ENCODE measurements at places on chromosomes 7 and 10.

DNA sequence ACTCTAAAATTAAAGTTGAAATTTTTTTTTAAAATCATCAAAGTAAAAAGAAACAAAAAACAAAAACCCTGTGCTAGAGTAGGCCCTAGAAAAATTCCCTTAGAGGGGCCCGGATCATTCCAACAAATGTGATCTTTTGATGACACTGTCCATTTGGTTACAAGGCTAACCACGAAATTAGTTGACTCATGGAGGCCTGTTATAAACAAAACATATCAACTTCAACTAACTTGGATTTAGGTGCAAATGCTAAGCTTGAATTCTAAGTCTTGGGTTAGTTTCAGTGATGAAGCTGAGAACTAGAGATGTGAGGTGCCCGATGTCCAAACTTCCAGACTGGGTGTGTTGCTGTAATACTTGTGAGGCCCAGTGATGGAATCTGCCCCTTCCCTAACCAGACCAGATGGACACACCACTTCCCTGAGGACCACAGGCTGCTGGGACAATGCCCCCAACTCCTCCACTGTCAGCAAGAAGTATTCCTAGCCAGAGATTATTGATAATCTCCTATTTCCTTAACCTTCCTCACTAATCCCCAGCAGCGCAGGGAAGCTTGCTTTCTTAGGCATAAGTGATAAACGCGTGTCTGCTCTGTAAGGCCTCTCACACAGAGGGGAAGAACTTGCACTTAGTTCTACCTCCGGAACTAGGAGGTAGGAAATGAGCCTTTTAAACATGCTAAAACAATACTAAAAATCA lies 108.7 kb downstream of the RAPGEF5 start:
- no peak for DNase-seq

GRCh38 chr10:62456611-62457101 lies 82.5 kb downstream of the ZNF365 start:
- no peak for DNase-seq

GRCh38 chr7:123746055-123746454 lies 2.7 kb downstream of the WASL start:
- DNase-seq, result no peak

DNA sequence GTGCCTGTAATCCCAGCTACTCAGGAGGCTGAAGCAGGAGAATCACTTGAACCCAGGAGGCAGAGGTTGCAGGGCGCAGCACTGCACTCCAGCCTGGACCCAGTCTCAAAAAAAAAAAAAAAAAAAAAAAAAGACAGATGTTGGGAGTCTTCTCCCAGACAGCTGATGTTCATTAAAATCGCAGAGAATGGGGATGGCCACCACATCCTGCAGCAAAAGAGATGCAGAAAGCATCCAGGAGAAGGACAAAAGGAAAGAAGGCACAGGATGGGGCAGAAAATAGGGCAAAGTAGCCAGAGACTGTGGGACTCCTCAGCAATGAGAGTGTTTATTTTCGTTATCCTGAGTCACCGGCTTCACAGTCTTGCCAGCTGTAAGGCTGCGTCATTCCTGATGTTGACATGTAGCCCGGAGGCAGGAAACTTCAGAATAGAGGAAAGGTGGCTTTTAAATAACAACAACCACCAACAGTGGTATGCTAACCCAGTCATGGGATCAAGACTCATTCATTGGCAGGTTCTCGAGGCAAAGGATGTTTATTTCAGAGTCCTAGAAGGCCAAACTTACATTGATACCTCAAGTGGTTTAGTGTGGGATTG lies 149.5 kb upstream of the SVIL start:
- no peak for DNase-seq

GRCh38 chr7:64314566-64314965 lies 805 bp downstream of the ZNF736 start:
- DNase-seq, result no peak

DNA sequence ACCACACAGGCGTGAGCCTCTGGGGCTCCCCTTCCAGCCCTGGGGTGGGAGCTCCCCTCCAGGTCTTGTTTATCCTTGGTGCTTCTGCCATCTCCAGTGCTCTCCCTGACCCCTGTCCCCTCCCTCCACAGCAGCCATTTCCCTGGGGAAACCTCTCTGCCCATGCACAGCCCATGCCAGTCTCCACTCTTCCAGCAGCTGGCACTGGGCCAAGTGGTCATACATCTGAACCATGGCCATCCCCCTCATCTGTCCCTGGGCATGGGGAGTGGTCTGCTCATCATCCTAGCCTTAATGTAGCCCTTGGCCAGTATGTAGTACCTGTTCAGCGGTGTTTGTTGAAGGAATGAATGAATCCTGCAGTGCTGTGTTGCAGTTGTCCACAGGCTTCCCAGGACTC lies 172.4 kb upstream of the ZNF32 start:
- DNase-seq, result no peak

DNA sequence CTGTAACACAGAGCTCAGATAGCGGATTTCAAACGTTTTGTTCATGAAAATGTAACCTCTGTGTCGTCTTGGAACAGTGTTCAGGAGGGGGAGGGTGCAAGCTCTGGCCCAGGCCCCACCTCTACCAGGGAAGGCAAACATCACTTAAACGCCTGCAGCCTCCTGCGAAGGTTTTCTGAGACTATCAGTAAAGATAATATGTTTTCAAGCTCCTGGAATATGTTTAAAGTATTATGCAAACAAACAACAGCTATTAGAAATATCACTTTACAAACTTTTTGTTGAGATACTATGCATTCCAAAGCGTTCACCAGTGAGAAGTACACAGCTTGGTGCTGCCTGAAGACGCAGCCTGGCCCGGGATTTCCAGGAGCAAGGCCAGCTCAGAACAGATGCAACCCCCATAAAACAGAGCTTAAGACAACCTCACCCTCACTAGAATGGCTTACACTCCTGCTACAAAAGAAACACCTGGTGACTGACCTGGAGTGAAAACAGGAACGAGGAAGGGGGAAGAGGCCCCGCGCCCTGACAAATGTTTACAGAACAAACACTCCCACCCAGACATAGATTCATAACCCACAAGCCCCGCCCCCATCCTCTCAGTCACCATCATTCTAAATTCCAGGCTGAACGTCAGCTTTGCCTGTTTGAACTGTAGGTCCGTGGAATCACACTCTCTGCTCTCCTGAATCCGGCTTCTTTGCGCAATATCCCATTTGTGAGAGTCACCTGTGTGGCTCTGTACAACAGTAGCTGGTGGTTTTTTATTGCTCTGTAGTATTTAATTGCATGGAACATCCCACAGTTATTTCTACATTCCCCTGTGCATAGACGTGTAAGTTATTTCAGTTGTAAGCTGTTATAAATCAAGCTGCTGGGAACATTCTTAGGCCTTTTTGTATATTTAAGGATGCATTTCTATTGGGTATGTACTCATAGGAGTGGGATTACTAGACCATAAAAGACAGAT lies 155.0 kb downstream of the PTPRN2 start:
- DNase-seq, result no peak

GRCh38 chr7:105141068-105141467 lies 127.1 kb downstream of the KMT2E start:
- no peak for DNase-seq

- DNase-seq, result no peak
Observed at GRCh38 chr10:89475591-89475998, 59.8 kb downstream of the SLC16A12 start.

- no peak for DNase-seq
Observed at GRCh38 chr10:46547541-46548497, 8.6 kb downstream of the GPRIN2 start.

- no peak for DNase-seq
Observed at GRCh38 chr7:92625617-92626016, 35.4 kb upstream of the FAM133B start.

GRCh38 chr10:122638106-122638505 lies 61.5 kb downstream of the C10orf120 start:
- no peak for DNase-seq

- DNase-seq, result no peak
Observed at GRCh38 chr7:128755075-128755818, 16.1 kb downstream of the CALU start.

- DNase-seq, result no peak
Observed at GRCh38 chr7:18126281-18126680, 98.6 kb upstream of the PRPS1L1 start.

GRCh38 chr7:100372694-100373093 lies 593 bp upstream of the PILRA start:
- DNase-seq, result no peak

DNA sequence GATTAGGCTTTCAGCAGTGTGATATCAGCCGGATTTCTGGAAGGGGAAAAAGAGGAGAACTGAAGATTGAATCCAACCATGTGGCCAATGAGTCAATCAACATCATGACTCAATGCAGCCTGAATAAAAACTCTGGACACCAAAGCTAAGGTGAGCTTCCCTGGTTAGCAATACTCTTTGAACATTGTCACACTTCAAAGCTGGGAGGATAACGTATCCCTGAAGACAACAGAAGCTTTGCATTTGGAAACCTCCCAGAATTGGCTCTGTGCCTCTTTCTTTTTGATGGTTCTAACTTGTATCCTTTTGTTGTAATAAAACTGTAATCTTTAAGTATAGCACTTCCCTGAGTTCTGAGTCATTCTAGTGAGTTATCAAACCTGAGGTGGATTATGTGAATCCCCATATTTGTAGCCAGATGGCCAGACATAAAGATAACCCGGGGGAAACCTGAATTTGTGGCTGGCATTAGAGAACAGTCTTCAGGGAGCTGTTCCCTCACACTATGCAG lies 284.4 kb downstream of the IPMK start:
- DNase-seq, result no peak

- DNase-seq, result no peak
Observed at GRCh38 chr10:125629758-125630376, 53.1 kb downstream of the TEX36 start.

DNA sequence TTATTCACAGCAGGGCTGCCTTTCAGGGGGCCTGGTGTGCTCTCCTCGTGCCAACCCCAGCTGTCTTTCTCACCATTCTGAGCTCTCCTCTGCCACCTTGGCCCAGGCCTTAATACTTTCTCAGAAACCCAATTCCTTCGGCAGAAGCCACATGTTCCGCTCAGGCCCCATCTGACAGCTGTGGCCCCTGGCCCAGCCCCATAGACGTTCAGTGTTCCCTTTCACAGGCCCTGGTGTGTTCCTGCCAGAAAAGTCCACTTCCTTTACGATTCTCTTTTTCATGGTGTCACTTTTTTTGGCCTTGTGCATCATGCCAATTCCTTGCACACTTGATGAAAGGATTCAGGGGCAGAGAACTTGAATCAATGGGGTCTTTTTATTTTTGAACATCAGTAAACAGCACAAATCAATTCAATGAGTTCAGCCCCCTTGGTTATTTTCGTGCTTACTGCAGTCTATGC lies 15.9 kb upstream of the GPNMB start:
- DNase-seq, result no peak

DNA sequence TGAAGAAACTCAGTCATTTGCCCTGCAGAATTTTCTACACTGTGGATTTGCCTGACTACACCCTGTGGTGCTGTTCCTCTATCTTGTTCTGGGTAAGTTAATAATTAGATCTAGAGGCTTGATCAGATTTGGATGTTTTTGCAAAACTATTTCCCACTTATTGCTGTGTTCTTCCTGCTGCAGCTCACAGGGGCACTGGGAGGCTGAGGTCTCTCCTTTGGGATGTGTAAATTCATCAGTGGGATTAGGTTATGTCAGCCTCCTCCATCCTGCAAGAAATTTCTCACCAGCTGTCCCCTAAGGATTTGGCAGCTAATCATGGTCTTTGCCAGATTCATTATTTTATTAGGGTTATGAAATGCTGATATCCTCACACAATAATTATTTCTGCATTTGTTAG lies 148.1 kb upstream of the ZNF32 start:
- DNase-seq, result no peak

- no peak for DNase-seq
Observed at GRCh38 chr10:26911811-26912461, 51.2 kb upstream of the ABI1 start.

- DNase-seq, result no peak
Observed at GRCh38 chr7:14911077-14911476, 8.5 kb upstream of the DGKB start.

DNA sequence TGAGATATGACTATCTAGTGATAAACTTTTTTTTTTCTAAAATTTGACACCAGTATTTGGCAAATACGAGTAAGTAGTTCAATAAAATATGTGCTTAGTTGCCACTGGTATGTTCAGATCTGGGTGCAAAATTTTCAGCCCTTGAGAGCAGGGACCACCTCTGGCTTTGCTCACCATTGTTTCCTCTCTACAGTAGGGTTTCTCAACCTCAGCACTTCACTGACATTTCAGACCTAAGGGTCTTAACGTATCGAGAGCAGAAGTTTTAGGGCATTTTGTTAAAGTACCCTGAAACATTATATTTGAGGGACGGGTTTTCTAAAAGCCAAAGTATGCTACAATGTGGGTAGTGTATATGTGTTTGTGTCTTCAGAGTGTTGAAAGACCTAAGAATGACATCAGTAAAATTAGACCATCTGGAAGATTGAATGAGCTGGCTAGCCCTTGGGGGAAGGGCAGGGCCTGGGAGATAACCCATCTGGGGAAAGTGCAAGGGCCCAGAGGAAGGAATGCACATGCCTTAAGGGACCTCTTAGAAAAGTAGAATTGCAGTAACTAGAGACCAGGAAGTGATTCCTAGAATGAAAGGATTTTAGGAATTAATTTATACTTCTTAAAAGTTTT lies 11.8 kb downstream of the BZW2 start:
- no peak for DNase-seq

DNA sequence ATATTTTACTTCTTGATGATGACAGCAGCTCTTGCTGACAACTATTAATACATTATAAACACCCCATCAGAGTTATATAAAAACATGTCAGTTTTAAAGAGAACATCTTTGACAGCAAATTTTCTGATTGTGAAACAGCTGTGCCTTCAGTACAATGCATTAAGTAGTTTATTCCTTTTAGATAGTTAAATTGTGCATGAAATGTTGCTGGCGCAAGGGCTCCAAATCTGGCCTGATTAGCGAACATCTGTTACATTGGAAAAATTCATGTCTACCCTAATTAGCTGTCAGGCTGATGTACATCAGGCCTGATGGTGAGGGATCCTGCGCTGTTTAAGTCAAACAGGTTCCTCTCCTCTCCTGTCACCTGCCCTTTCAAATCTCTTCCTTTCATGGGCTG lies 171.9 kb upstream of the SP8 start:
- no peak for DNase-seq

DNA sequence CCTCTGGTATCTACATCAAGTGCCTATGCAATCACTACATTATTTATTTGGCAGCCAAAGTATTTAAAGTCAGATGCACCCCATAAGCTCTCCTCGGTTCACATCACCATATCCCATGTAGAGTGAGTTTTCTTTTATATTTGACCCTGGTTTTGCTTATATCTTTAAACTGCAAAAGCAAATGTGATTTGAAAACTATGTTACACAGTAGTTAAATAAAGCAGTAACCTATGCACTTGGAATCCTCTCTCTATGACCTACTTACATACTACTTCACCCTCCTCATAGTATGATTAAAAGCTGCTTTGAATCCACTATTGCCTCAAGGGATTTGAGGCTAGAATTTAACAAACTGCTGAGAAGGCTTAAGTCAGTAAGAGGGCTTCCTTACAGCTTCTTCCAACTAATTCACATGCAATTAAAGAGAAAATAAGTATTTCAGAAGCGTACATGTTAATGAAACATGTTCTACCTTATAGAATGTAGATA lies 2.2 kb upstream of the CELF2 start:
- DNase-seq, result no peak

GRCh38 chr10:125337510-125337909 lies 177.1 kb upstream of the CTBP2 start:
- no peak for DNase-seq

Data from stimulated activated CD4-positive, alpha-beta T cell treated with anti-CD3 and anti-CD28 coated beads, Interleukin-2, amount 100 ng/mL, for 24 hours (primary cell).